IMR-90 (cell line): ENCODE measurements at places on chromosomes 2 and 18. TPM values are rescaled to one million over a fixed set of nuclear protein-coding genes. Genes with fewer than 3 reads are reported as not detected.
A peak's percentile ranks its signal among the peaks of the same experiment; 100 is the strongest.

DNA sequence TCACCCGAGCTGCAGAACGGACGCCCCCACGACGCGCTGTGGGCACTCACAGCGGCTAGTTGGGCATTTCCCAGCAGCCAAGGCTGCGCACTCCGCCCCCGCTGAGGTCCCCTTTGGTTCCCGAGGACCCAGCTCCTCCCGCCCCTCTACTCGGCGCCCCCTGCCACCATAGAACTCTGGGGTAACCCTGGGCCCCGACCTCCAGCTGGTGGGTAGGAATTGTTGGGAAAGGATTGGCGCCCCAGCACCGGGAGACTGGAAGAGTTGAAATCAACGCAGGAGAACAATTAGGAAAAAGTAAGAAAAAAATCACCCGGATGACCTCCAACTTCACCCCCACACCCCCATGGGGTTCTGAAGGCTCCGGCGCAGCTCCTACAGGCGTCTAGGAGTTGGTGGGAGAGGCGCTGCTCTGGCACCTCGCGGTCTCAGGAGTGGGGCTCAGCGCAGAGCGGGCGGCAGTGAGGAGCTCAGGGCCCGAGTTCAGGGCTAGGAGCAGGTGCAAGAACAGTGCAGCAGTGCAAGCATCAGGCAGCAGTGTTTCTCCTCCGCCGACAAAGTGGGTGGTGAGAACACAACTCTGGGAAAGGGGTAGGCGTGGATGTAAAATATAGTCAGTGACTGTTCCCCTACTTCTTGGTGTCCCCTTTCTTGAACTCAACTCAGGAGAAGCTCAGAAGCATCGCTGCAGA, 14.0 kb downstream of the POU3F3 start:
- H3K4me1 ChIP-seq = no peaks in the 10 kb centered on the region
- H3K27ac ChIP-seq = no peak overlapping the region
- peaks cover 73% of the 10 kb centered on the region for H3K27me3 ChIP-seq
- H3K4me3 ChIP-seq = no peak overlapping the region
- DNase-seq = no peak

DNA sequence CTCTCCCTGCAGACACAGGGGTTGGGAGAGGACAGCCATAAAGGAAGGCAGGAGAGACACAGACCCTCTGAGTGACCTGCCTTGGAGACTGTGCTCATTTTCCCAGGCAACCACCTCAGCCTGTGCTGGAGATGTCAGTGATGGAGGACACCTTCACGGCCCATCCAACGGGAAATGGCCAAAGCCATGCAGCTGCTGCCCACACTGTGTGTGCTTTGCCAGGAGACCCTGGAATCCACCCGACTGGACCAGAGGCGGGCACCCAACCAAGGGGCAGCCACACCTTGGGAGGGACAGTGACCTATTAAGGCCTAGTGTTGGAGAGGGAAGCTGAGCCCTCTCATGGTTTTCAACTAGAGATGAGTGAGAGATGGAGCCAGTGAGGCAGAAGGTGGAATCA, 192.5 kb downstream of the SMAD2 start:
- no peak for DNase-seq
- H3K4me3 ChIP-seq = no peak overlapping the region
- no peaks in the 10 kb centered on the region; the same call in none of the 2 replicates for H3K27me3 ChIP-seq

Gene CDK15
- 15.7 and 16.1 TPM in 2 replicates for polyA plus RNA-seq

DNA sequence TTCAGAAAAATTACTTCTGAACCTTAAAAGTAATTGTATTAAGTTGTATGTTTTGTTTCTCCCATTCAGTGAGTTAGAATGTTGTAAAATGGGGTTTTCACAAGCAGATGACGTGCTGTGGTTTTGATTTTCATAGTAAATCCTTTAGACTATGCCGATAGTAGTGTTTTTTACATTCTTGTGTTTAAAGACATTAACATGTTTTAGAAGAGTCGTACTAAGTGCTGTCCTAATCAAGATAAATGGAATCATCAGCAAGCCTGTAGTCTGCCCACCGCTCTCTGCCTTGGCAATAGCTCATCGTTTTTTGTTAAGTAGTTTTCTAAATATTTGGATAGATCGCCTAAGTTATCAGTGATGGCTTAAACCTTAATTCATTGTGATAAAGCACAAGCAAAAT, 21.5 kb downstream of the PKP4 start:
- no peak overlapping the region for H3K27ac ChIP-seq
- H3K4me1 ChIP-seq = peaks cover 2% of the 10 kb centered on the region; the same call in 1 of the 2 replicates
- H3K4me3 ChIP-seq = no peak overlapping the region
- DNase-seq = no peak

DNA sequence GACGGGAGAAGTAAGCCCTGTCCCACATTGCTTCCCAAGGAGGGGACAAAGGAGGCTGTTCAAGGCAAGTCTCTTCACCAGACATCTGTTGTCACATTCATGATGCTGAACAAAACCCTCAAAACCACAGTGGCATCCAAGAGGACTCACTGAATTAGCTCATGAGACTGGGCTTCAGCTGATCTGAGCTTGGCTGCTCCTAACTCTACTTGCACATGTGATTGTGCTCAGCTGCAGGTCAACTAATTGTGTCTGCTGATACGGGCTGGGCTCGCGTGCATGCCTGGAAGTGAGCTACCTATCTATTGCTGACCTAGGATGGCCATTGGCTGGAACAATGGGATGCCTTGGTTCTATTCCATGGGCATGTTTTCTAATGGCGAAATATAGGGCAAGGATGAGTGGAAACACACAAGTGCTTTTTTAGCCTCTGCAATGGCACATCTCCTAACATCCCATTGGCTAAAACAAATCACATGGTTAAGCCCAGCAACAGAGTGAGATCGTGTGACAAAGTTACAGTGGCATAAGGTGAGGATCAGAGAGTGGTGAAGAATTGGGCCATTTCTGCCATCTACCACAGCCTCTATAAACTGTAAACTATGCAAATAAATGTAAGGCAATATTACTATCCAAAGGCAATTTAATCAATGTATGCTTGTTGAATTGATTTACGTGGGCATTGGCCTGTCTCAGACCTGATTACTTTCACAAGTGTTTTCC, 52.9 kb upstream of the CAPN13 start:
- H3K4me1 ChIP-seq = no peaks in the 10 kb centered on the region
- no peak for DNase-seq
- H3K27ac ChIP-seq = no peak overlapping the region
- H3K4me3 ChIP-seq = no peak overlapping the region
- H3K36me3 ChIP-seq = no peaks in the 10 kb centered on the region

DNA sequence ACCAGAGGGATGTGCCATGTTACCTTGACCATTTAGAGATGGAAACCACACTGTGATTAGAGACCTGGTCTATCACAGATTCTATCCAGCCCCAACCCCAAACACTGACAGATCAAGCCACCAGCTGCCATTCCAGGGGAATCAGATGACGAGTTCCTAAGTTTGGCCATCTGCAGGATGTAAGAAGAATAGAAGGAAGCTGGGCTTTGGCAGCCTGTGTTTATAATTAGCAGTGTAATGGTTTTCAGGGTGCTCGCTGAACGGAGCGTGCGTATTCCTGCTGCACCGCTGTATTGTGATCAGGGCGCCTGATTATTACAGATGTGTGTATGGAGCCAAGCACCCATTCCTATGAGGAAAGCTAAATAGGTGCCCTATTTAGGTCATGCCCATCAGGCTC, 138.1 kb downstream of the LRRC30 start:
- H3K4me3 ChIP-seq = no peak overlapping the region
- no peak overlapping the region for H3K27ac ChIP-seq
- H3K27me3 ChIP-seq = no peaks in the 10 kb centered on the region
- no peaks in the 10 kb centered on the region for H3K4me1 ChIP-seq
- H3K36me3 ChIP-seq = no peaks in the 10 kb centered on the region

Gene CRYGC
- not detected in 2 replicates for polyA plus RNA-seq

DNA sequence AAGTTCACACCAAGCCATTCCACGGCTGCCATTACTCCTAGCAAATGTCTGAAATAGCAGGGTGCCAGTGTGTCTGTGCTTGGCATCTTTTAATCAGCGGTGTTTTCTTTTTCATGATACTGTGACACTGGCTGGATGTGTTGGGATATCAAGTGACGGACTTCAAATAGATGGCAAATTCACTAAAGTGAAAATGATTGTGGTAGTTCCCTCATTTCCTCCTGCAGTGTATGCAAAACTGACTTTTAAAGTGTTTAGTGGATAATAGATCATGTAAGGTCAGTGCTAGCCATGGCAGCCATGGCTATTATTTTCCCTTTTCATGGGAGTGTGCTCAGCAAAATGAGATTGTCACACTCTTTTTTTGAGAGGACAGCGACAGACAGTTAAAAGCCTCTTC, 261.5 kb upstream of the SIX3 start:
- no peaks in the 10 kb centered on the region; the same call in 1 of the 2 replicates for H3K27me3 ChIP-seq
- no peak for DNase-seq
- no peaks in the 10 kb centered on the region for H3K36me3 ChIP-seq
- no peak overlapping the region for H3K4me3 ChIP-seq
- H3K27ac ChIP-seq = no peak overlapping the region

Gene VWA3B
- not detected in 2 replicates for polyA plus RNA-seq

DNA sequence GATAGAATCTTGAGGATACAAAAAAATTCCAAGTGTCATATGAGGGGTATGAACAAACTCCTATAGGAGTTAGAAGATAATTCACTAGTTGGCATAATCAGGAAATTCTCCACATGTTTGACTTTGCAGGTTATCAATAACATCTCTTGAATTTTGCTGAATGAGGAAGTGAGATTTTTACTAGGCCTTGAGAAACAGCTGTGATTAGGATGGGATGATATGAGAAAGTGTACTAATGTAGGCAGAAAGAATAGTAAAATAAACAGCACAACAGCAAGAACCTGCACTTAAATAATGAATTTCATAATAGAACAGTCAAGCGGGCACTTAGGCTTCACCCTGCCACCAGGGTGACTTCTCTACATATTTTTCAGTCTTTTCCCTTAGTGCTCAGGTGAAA, 570.8 kb upstream of the CRIM1 start:
- no peaks in the 10 kb centered on the region for H3K36me3 ChIP-seq
- H3K27me3 ChIP-seq = no peaks in the 10 kb centered on the region
- DNase-seq = no peak
- H3K4me3 ChIP-seq = no peak overlapping the region
- no peaks in the 10 kb centered on the region for H3K4me1 ChIP-seq
- no peak overlapping the region for H3K27ac ChIP-seq

GRCh38 chr2:124476291-124476690, 451.2 kb downstream of the CNTNAP5 start:
- no peak overlapping the region for H3K27ac ChIP-seq
- no peaks in the 10 kb centered on the region for H3K36me3 ChIP-seq
- H3K4me3 ChIP-seq = no peak overlapping the region
- DNase-seq = peak; percentile 11
- no peaks in the 10 kb centered on the region for H3K27me3 ChIP-seq

Gene ABCB11
- not detected in 2 replicates for polyA plus RNA-seq

Gene CFAP65
- polyA plus RNA-seq = not detected in 2 replicates

Gene PRSS56
- polyA plus RNA-seq = not detected in 2 replicates

Gene SERPINB5
- not detected in 2 replicates for polyA plus RNA-seq
